Activated CD8-positive, alpha-beta memory T cell treated with anti-CD3 and anti-CD28 coated beads for 24 hours (primary cell): ENCODE measurements at places on chromosomes 12 and 14.

DNA sequence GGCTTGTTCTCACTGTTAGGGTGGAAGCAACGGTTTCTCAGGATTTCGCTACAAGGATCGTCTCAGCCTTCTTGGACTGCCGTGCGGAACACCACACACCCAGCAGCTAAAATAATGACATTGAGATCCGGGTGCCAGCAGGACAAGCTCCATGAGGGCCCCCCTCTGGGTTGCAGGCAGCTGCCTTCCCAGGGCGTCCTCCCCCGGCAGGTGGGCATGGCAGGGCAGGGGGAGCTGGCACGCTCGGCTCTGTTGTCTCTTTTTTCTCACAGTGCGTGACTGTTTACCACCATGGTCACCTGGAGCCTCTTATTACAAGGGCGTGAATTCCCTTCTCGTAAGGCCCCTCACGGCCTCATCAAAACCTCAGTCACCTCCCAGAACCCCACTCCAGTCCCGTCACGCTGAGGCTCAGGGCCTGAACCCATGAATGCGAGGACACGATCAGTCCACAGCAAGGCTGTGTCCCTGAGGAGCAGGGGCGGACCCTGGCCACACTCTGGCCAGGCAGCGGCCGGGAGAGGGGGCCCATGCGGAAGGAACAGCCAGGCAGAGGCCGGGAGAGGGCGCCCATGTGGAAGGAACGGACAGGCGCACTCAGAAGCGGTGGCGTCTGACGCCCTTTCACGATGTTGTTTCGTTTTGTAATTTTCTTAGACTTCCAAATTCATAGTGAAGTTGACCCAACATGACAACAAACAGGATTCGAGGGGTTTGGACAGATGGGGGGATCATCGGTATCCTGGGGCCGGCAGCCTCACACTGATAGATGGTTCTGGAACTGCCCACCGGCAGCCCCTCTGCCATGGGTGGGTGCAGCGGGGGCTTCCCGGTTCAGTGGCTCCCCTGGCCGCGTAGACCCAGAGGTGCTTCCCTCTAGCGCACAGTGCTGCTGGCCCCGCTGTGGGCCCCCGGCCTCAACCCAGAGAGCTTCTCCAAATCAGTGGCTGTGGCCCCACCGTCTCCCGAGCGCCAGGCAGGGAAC is 10.0 kb downstream of the LRCOL1 start:
- peak; percentile 73 for DNase-seq

DNA sequence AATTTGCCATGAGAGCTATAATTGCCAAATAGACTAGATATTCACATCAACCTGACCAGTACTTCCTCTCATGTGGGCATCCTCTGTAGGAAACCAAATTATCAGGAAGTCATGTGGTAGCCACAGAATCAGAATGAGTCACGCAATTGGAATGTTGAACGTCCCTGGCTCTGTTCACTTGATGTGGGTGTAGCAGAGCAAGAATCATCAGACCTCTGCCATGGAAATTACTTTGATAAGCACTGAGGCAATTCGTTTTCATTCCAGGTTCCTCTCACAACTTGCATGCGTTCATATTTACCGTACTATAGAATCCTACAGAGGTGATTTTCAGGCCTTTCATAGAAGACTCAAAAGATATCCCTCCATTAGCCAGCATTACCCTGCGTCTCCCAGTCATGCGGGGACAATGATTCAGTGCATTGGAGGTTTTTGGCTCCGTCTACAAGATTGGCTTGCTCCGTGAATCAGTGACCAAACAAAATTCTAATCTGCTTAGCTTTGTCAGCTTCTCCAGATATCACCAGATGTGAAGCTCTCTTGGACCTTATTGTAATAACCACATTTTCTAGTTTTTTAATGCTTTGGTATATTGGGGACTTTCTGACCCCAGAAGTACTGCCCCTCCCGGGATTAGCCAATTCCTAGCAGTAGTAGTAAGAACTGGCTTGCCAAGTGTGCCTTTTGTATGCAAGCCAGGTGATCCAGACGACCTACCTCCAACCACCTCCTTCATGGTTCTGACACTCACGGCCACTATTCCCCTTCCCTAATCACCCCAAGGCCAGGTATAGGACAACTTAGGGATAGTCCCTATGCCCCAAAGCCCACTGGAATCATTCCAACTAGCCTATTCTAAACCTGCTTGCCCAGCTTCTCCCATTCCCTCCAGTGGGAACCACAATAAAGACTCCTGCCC is 133.4 kb downstream of the KICS2 start:
- DNase-seq: no peak

DNA sequence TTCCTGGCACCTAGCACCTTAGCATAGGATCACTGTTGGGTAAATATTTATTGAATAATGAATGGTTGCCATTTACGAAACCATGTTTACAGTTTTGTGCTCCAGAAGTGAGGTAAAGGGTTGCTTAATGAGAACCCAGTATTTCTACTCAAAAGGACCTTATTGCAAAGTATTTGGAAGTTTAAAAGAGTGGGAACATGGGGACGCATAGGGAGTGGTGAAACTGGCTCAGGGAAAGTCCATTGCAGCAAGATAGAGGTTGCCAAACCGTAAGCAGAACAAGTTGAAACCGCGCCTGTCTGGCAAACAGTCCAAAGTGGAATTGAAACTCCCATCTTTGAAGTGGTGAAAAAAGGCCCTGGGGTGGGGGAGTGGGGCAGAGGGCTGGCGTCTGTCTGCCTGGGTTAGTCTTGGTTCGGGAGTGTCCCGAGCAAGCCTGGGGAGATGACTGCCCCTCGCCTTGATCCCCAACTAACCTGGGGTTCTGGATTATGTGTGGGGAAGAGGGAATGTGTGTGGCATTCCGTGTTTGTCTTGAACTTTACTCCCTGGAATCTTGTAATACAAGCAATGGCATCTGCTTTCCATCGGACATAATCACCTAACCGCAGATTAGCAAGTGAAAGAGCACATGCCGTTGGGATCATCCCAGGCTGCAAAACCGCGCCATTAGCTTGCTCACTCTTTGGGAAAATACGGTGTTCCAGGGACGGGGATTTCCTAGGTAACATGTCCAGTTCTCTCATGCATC is 7.2 kb downstream of the ALDH2 start:
- DNase-seq: no peak

DNA sequence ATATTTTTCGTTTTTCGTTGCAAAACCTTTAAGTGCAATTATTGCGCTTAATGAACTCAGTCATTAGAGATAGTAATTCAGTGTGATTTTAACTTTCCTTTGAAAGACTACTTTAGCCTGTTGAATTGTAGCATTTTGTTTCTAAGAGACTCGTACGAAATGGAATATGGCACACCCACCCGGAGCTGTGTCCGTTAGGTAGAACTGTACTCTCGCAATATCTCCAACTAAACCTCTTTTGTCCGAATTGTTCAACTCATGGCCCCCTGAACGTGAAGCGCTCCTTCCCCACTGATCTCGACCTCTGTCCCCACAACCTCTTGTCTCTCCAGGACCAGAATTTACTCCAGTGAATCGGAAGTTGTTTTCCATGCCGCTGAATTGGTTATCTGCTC is 800 bp downstream of the PCNX4 start:
- DNase-seq: no peak

- DNase-seq: no peak
Measured at GRCh38 chr14:82410064-82410463, 876.4 kb upstream of the SEL1L start.

GRCh38 chr12:6279256-6279628 is 31.2 kb upstream of the PLEKHG6 start:
- DNase-seq: no peak

GRCh38 chr14:23285530-23286019 is 357 bp downstream of the HOMEZ start:
- no peak for DNase-seq

- DNase-seq: no peak
Measured at GRCh38 chr12:45269412-45269751, 53.5 kb downstream of the ANO6 start.

GRCh38 chr14:94021001-94021400 is 5.1 kb upstream of the OTUB2 start:
- DNase-seq: no peak

GRCh38 chr14:21227150-21227549 is 42.1 kb downstream of the HNRNPC start:
- no peak for DNase-seq
